ENCODE measurements at places on chromosomes 16 and 17. TPM values are rescaled to one million over a fixed set of nuclear protein-coding genes. Genes with fewer than 3 reads are reported as not detected.

- no peaks in the 10 kb centered on the region for H3K27me3 ChIP-seq
- H3K27ac ChIP-seq: no peak overlapping the region
- DNase-seq: no peak
Measured at GRCh38 chr17:30840771-30841170, 9.0 kb downstream of the ATAD5 start.

DNA sequence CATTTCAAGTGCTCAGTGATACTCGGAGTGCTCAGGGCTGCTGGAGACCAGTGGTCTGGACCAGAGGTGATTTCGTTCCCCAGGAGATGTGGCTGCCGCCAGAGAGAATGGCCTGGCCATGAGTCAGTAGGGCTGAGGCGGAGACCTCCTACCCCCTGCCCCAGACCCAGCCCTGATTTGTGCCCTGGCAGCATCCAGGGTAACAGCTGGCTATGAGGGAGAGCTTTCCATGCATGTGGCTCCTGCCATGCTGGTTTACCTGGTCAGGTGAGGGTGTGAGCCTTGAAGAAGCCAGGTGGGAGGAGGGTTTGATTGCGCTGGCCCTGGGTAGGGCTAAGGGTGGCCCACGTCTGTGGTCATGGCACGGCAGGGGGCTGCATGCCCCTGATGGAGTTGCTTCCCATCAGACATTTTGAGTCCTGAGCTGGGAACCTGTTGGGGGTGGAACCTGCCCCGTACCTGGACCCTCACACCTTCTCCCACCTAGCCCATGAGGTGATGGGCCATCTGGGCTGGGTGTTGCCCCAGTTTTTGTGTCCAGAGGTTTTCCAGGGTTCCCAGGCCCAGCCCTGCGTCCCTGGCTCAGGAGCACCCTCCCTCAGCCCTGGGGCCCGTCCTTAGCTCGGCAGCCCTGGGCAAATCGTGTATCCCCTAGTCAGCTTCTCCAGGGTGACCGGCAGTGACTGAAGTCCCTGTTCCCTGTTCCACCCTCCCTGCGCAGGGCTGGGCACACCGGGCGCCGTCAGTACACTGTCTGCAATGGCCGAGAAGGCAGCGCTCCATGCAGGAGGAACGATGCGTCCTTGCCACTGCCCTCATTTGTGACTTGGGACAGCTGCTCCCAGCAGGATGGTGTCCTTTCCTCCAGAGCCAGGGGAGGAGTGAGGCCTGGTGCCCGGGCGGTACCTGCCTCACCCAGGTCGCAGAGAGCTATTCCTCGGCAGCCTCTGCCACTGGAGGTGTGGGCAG, 9.0 kb upstream of the CSNK1D start:
- H3K27ac ChIP-seq: no peak overlapping the region
- H3K27me3 ChIP-seq: peaks cover 7% of the 10 kb centered on the region
- no peak for DNase-seq
- no peak overlapping the region for H3K4me3 ChIP-seq
- no peaks in the 10 kb centered on the region for H3K36me3 ChIP-seq

GRCh38 chr16:68283801-68284598, 19.7 kb downstream of the SLC7A6 start:
- H3K4me1 ChIP-seq: no peaks in the 10 kb centered on the region
- H3K36me3 ChIP-seq: peaks cover 20% of the 10 kb centered on the region
- no peaks in the 10 kb centered on the region for H3K27me3 ChIP-seq
- DNase-seq: no peak

DNA sequence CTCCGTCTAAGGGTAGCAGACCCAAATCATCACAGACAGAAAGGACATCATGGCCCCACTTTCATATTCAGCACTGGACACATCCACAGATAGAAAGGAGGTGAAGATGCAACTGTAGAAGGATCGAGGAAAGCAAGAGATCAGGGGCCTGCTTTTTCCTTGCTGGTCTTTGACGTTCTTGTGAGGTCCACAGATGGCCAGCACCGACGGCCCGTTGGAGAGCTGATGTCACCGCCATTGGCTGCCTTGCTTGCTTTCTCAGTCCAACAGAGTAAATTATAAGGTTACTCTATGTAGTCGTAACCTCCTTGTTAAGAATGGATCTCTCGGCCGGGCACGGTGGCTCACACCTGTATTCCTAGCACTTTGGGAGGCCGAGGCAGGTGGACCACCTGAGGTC, 5.1 kb upstream of the RBFOX3 start:
- no peak for DNase-seq
- H3K27ac ChIP-seq: no peak overlapping the region
- no peaks in the 10 kb centered on the region for H3K36me3 ChIP-seq
- H3K27me3 ChIP-seq: peaks cover 34% of the 10 kb centered on the region
- no peak overlapping the region for H3K4me3 ChIP-seq
- peaks cover 26% of the 10 kb centered on the region for H3K4me1 ChIP-seq

DNA sequence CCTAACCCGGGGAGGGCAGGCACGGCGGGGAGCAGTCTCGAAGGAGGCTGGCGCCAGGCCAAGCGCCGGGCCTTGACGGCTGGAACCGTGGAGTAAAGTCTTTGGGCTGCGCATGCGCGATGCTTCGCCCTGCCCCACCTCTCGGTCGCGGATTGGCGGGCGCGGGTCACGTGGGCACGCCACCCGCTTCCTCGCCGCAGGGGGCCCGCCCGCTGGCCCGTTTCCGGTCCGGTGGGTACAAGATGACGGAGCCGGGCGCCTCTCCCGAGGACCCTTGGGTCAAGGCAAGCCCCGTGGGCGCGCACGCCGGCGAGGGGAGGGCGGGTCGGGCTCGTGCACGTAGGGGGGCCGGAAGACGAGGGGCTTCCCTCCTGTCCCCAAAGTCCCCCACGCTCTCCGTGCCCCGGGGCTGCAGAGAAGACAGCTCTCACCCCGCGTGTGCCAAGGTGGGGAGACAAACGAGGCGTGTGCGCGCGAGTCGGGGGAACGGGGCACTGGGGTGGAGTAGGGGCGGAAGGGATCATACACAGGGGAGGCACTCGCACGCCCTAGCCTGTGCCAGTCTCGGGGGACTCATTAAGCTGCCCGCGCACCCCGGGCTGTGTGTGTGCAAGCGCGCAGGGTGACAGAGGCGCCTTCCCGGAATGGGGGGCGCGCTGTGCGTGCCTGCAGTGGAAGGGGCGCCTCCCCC, at the start of gene MLX:
MLX (plus strand) TSS at position 218 of the 691 bp plus-strand sequence; CDS start at position 243, 25 bp downstream.
- peak; percentile 92 for DNase-seq
- H3K27me3 ChIP-seq: no peaks in the 10 kb centered on the region
- peak within 1 kb of the TSS; percentile 92 for H3K27ac ChIP-seq
- H3K4me3 ChIP-seq: peak within 1 kb of the TSS; percentile 94
- H3K36me3 ChIP-seq: peaks cover 32% of the 10 kb centered on the region

GRCh38 chr17:81328978-81329926, 34.1 kb upstream of the SLC38A10 start:
- no peak overlapping the region for H3K4me3 ChIP-seq
- peak; percentile 69 for DNase-seq
- no peaks in the 10 kb centered on the region for H3K27me3 ChIP-seq

DNA sequence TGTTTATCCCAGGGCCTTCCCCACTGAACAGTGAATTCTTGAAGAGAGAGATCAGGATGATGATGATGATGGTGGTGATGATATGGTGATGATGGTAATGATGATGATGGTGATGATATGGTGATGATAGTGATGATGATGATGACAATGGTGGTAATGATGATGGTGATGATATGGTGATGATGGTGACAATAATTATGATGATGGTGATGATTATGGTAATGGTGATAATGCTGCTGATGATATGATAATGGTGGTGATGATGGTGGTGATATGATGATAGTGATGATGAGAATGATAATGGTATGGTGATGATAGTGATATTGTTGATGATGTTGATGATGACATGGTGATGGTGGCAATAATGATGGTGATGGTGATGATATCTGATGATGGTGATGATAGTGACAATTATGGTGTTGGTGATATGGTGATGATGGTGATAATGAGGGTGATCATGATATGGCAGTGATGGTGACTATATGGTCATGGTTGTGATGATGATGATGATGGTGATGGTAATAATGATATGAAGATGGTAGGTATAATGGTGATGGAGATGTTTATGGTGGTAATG, 99.9 kb downstream of the HAPSTR1 start:
- DNase-seq: no peak
- 0 out of 2 replicates have a peak, but pooled peaks cover 5% of the 10 kb centered on the region for H3K4me1 ChIP-seq
- H3K36me3 ChIP-seq: no peaks in the 10 kb centered on the region

The TRPV2 gene
- 3.5 TPM for total RNA-seq

The CNTNAP4 gene
- total RNA-seq: not detected

The SERPINF2 gene
- 1.6 TPM for total RNA-seq

The NLGN2 gene
- total RNA-seq: 112 TPM

All from WTC11 (cell line).